ENCODE measurements at places on chromosomes 6 and 20. TPM values are rescaled to one million over a fixed set of nuclear protein-coding genes. Genes with fewer than 3 reads are reported as not detected.

The SRMS gene
- not detected for total RNA-seq

DNA sequence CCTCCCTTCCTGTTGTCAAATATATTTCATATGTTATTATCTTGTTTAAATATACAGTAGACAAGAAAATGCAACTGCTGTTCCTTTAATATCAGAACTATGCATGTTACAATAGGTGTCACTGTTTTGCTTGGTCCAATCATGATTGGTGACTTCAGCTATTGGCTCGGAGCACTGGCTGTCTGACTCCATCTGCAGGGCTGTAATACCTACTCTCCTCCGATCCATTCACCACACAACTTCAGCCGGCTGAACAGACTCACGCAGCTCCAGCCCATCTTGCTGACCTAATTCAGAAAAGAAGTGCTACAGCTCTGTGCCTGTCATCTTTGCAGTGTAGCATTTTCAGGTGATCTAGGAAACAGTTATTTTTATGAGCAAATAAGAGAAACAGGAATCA lies at the start of gene BTBD3:
TSS of gene BTBD3 (plus strand) at position 231 of the 400 bp plus-strand sequence. CDS start 383 bp downstream, outside the sequence.
- DNase-seq = no peak

GRCh38 chr6:78771586-78771985 lies 95.8 kb upstream of the IRAK1BP1 start:
- DNase-seq = no peak

The LY6G6F gene
- not detected for total RNA-seq

DNA sequence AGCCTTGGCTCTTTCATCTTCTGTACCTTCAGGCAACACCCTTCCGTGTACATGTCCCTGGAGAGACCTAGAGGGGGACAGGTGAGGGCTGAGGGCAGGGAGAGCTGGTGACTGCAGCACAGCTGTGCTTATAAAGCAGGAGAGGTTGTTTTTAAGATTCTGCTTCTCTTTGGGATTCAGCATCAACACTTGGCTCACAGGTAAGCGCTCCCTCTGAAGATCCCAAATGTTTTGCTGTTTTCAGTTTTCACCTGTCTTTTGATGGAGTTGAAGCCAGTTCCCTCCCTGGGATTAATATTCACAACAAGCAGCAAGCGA lies 19.4 kb upstream of the TRAF3IP2 start:
- DNase-seq = no peak

- DNase-seq = no peak
Measured at GRCh38 chr6:49698478-49698877, 14.9 kb downstream of the CRISP2 start.

- DNase-seq = no peak
Measured at GRCh38 chr20:19809505-19809904, 51.4 kb downstream of the RIN2 start.

Data from mesenteric fat pad (tissue), 1 donor.